NCI-H524 treated with DMSO at 0.1 percent for 48 hours (cell line): ENCODE measurements at places on chromosomes 16 and 17.

DNA sequence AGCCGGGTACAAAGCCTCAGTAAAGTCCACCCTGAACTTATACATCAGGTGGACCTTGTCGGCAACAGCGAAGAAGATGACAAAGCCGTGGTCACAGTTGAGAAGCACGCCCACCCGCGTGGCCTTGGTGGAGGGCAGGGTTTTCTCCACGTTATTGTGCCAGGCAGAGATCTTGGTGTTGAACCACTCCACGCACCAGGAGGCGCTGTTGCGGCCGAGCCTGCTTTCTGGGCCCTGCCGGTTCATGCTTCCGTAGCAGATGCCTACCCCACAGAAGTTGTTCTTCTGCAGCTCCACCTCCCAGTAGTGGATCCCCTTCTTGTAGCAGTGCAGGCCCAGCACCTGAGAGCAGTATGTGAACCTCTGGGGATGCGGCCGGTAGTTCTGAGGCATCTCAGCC is 22.1 kb downstream of the TRIM25 start:
- no peak for DNase-seq

GRCh38 chr16:48448841-48449481 is 63.7 kb upstream of the SIAH1 start:
- DNase-seq, result no peak

- DNase-seq, result no peak
Observed at GRCh38 chr16:21994856-21995465, 6.0 kb downstream of the PDZD9 start.

DNA sequence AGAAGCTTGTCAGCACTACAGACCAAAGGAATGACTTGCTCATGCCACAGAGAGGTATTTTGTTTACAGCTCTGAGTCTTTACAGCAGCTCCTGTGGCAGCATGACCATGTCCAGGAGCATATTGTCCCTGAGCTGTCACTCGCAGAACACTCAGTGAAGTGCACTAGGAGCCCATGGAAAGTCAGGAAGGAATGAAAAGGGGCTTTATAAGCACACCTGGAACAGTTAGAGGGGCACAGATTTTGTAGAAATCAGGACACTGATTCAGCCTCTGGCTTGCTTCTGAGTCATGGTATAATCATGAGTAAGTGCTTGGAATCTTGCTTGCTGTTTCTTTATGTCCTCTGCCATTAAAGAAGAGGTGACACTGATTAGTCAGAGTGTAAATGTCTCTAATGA is 41.0 kb downstream of the TADA2A start:
- DNase-seq, result no peak

- peak; percentile 91 for DNase-seq
Observed at GRCh38 chr16:27724482-27725235, 174.7 kb downstream of the KATNIP start.

DNA sequence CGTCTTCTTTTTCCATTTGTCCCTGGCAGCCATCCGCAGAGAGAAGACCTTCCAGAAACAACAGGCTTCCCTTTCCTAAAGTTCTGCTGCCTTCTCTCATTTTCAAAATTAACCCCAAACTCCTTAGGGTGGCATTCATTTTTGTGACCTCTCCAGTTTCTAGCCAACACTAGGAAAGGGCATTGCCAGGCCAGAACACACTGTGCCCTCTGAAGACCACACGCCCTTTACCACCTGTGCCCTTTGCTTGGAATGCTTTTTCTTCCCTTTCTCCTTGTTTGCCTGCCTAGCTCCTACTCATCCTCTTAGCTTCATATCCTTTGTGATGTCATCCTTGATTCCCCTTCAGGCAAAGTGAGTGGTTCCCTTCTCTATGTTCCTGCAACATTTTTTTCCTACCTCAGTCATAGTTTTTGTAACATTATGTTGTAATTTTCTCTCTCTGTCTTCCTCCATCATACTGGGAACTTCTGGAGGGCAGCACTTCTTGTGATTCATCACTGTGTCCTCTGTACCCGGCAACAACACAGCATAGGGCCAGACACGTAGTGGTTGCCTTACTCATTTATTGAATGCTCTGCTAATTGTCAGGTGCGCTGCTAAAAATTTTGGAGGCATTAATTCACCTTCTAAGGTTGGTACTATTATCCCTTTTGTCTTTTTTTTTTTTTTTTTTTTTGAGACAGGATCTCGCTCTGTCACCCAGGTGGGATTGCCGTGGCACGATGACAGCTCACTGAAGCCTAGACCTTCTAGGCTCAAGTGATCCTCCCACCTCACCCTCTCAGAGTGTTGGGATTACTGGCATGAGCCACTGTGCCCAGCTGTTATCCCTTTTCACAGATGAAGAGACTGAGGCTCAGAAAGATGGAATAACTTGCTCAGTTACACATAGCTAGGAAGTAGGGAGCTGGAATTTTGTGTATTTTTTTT is 1.0 kb downstream of the KAT8 start:
- DNase-seq, result no peak

GRCh38 chr17:47945529-47946508 is 4.4 kb downstream of the PNPO start:
- DNase-seq, result no peak

DNA sequence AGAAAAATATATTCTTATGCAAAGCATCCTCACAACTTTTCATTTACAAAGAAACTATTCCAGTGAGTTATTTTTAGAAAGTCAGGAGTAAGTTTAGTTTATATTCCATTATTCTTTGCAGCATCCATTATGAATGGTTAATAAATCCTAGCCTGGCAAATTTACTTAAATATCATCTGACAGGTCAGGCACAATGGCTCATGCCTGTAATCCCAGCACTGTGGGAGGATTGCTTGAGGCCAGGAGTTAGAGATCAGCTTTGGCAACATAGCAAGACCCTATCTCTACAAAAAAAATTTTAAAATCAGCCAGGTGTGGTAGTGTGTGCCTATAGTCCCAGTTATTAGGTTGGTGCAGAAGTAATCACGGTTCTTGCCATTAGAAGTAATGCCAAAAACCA is 12.9 kb downstream of the ESRP2 start:
- DNase-seq, result no peak

- DNase-seq, result no peak
Observed at GRCh38 chr16:81818568-81818896, 39.4 kb downstream of the PLCG2 start.

DNA sequence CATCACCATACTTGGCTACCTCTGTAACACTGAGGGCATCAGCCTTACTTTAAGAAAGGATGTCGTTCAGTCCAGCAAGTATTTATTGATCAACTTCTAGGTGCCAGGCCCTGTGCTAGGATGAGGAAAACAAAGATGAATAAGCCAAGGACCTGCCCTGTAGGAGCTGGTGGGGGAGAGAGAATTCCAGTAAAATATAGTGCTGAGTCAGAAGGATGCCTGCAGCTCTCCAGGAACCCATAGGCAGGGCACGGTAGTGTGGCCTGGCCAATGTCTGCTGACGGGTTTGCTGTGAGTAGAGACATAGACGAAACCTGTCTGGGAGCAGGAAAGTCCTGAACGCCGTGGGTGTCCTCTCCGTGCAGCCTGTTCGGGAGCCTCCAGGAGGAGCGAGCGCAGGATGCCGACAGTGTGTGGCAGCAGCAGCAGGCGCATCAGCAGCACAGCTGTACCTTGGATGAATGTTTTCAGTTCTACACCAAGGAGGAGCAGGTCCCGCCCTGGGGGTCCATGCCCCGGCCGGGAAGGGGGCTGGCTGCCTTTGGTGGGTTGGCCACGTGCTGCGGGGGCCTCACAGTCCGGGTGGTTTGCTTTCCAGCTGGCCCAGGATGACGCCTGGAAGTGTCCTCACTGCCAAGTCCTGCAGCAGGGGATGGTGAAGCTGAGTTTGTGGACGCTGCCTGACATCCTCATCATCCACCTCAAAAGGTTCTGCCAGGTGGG is 55.6 kb downstream of the USP43 start:
- no peak for DNase-seq

GRCh38 chr17:4768298-4768697 is 3.4 kb upstream of the TM4SF5 start:
- no peak for DNase-seq

DNA sequence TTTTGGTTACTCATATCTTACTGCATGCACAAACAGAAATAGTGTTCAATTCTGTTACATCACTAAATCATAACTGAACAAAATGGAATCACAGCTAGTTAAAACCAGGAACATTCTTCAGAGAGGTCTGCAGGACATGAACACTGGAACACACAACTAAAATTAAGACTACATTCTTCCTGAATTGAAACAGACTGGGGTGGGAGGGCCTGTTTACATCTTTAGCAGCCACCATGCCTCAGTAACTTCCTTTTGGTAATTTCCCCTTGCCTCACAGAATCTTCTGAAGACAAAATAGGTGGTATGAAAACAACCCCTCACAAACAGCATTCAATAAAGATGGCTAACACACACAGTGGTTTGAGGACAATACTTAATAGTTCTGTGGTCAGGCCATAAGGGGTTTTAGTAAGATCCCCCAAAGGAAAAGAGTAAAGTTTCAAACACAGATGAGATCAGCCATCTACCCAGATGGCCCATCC is 6.5 kb downstream of the MARF1 start:
- DNase-seq, result no peak

GRCh38 chr16:70786020-70786755 is 14.8 kb downstream of the VAC14 start:
- DNase-seq, result no peak

GRCh38 chr17:15431196-15431595 is 36.2 kb downstream of the CDRT4 start:
- peak; percentile 70 for DNase-seq

GRCh38 chr17:65147955-65148354 is 10.8 kb downstream of the RGS9 start:
- no peak for DNase-seq

DNA sequence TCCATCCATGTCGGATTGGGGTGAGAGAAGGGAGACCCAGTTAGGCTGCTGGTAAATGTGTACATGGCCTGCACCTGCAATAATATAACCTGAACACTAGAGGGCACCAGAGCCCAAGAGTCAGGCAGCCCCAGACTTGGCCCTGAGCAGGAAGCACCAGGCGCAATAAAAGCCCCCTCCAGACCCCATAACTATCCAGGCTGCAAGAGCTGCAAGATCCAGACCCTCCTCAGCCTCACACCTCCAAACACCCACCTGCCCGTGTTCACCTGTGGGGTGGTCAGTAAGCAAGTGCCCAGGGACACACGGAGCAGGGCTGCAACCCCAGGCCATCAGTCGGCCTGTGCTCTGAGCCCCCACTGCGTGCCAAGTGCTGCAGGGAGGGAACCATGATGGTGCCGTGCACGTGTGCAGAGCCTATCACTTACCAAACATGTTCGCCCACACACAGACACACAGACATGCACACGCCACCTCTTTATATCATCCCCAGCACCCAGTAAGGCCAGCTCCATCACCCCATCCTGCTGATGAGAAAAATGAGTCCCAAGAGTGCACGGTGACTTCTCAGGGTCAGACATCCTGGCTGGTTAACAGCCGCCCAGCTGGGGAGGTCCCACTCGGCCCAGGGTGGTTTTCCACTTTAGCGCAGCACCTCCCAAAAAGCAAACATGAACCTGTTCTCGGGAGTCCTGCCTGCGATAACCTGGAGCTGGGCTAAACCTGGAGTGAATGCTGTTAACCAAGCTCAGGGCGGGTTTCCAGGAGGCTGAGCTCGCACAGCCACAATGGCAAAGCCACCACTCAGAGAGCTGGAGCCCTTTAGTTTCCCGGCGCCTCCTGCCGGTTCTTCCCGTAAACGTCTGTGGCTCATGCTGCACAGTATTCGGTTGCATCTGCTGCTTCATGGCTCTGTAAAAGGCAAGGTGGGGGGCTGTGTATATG is 439.8 kb downstream of the SOX9 start:
- peak; percentile 20 for DNase-seq

DNA sequence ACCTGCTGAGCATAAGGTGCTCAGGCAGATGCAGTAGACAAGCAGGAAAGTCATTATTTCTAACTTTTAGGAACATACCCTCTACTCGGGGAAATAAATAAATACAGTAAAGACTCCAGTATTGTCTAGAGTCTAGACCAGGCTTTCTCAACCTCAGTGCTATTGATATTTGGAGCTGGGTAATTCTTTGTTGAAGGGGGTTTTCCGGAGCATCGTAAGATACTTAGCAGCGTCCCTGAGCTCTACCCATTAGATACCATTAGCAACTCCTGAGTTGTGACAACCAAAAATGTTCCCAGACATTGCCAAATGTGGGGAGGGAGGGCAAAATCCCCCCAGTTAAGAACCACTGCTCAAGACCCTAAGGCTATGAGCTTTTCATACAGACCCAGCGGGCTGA is 21.1 kb downstream of the EPOP start:
- no peak for DNase-seq

GRCh38 chr16:84103678-84104077 is 13.1 kb downstream of the MBTPS1 start:
- no peak for DNase-seq

GRCh38 chr17:21248500-21248899 is 4.7 kb downstream of the NATD1 start:
- no peak for DNase-seq

DNA sequence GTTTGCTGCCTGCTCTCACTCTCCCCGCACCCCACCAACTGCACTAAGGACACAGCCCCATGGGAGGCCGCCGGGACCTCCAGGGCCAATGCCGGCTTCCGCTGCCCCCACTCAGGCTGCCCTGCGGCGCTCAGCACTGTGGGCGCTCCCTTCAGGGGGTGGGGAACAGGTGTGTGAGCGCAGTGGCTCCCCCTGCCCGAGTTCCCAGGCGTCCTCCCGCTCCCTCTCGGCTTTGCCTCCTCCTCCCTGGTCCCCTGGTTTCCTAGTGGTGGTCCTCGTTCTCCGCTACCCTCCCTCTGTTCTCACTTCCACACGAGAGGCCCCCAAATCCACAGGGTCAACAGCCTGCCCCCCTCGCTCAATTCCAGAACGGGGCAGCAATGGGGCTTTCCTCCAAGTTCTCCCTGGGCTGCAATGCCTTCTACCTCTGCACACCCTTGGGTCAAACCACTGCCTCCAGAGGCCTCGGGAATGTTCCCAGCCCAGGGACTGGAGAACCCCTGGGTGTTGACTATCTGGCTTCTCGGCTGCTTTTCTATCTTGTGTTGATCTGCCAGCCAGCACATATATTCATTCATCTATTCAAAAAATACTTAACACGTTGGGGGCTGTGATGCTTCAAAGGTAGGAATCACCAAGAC is 9.9 kb downstream of the FOXJ1 start:
- DNase-seq, result no peak

DNA sequence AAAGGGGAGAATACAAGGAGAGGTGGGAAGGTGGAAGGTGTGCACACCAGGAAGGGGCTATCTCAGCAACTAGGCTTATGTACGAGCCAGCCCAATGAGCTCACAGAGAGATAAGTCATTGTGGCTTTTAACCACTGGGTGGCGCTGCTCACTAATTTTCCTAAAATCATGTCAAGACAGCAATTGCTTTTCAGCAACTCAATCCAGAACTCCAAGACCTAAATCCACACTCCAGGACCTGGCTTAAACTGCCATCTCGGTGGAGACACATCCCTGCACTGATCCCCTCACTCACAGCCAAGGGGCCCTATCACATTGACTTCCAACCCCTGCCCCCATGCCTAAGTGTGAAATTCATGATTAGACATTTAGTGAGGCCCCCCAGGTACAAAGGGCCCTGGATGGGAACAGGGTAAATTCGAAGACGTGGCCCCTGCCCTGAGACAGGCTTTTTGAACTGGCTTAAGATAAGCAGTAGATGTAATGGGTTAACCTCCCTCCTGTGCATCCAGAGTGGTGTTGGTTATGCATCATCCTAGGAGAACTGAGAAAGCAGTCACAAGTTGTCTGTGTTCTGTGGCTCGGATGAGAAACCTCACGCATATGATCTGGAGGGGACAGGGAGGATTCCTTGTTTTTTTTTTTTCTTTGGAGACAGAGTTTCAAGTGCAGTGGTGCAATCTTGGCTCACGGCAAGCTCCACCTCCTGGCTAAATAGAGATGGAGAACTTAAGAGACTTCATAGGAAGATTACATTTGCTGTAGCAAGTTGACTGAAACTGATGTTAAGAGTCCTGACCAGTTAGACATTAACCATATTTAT is 11.5 kb downstream of the CCL16 start:
- no peak for DNase-seq

GRCh38 chr17:12256380-12256995 is 235.8 kb downstream of the MAP2K4 start:
- no peak for DNase-seq
